ENCODE measurements at places on chromosomes 4 and X.
A peak's percentile ranks its signal among the peaks of the same experiment; 100 is the strongest.

DNA sequence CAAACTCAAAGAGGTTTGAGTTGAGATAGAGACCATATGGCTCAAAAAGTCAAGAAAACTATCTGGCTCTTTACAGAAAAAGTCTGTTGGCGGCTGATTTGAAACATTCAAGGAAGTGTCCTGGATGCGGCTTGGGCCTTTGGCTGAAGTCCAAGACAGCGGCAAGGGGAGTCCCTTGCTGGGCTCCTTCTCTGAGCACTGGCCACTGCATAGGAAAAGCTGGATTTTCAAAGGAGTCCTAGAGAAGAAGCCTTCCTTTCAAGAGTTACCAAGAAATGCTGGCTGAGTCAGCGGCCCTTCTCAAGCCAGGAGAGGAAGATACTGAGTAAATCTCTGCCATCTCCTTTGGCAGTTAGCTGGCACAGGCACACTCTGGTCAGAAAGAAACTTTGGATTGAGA is 12.1 kb downstream of the APLN start:
- DNase-seq: no peak

- DNase-seq: peak; percentile 14
Observed at GRCh38 chrX:45196701-45197100, 4.0 kb downstream of the DIPK2B start.

DNA sequence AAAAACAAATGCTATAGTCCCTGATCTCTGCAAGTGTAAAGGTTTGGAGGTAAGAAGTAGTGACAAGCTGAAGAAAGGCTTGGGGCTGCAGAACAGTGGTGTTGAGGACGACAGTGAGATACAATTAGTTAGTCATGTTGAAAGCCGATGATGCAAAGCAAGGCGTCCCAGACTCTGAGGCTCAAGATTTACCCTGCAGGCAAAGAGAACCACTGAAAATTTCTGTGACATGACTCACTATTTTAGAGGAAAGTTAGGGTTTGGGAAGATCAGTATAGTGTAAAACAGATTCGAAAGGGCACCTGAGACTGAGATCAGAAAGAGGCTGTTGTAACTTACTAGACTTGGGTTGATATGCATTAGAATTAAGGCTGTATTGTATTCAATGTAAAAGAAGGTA is 281.3 kb upstream of the FTHL17 start:
- DNase-seq: peak; percentile 81

DNA sequence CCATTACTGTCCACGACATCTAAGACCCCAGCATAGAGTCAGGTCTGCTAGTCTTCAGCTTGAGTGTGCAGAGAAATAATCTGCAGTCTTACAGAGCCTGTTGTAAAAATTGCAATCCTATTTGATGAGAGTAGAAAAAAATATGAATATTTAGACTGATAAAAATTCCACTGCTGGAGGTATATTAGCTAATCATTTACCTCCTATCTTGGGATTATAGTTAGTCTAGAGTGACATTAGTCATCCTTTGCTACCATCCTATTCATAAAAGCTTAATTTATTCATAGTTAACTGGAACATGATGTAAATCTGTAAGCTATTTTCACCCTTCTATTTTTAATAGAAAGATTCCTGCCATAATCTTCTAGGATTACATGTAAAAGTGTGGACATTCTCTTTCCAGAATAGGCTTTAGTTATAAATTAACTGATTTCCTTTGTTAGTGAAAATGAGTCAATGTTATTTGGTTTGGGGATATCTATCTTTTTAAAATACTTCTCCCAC is 26.7 kb downstream of the C4orf54 start:
- no peak for DNase-seq

- no peak for DNase-seq
Observed at GRCh38 chr4:184437565-184438265, 36.6 kb downstream of the IRF2 start.

- no peak for DNase-seq
Observed at GRCh38 chr4:86965019-86965976, 30.5 kb downstream of the AFF1 start.

DNA sequence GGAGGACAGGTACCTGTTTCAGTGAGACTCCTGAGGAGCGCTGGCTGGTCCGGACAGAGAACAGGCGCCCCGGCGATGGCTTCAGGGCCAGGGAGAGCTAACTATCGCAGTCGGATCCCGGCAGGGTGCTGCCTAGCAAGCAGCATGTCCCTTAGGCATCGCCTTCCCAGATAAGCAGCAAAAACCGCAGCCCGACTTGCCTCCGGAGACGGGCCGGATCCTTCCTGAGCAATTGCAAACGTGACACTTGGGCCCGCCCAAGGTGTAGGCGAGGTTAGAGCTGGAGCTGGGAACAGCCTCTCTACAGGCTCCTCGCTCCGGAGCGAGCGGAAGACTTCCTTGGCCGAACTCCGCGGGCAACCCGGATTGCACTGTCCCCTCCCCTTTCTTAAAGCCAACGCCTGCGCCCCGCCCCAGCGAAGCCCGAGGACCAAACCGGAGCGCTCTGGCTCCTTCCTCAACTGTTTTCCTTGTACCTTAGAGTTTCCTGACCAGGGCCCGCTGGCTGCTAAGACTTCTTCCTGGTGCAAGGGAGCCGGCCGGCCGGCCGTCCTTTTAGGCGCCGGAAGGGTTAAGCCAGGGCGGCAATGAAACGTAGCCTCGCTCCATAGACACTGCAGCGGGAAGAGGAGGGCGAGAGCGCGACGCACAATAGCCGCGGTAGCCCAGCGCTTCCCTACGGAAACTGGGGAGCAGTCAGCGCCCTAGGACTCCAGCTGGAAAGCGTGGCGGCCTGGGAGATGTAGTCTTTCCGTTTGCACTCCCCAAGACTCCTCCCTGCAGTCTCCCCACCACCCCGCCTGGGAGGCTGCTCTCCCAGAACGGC is at the start of gene OPHN1:
Gene OPHN1, minus strand, starts transcription at position 341 of the 826 bp plus-strand sequence. CDS start 475 bp downstream, outside the sequence.
- peak; percentile 80 for DNase-seq

DNA sequence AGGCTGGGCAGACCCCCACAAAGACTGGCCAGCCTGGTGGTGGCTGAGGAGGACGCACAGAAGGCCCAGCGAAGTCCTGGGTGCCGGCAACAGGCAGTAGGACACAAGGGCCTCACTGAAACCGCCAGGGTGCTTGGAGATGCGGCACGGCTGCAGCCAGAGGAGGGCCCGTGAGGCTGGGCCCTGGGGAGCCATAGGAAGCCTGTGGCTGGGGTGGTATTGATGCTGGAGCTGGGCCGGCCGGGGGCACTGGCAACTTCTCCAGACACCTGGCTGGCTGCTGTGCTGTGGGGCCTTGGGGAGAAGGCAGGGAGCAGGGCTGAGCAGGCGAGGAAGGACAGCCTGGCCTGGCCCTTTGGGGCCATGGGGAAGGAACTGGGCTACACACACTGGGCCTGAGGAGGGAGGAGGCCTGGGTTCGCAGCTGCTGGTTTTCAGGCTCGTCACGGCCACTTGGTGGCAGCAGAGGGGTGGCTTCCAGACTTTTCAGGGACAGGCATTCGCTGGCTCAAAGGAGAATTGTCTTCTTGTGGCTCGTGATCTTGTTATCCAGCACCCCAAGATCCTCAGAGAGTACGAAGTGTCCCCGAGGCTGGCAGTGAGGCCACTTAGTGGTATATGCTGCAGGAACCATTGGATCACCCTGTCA is 37.2 kb downstream of the ATP2B3 start:
- DNase-seq: peak; percentile 75

DNA sequence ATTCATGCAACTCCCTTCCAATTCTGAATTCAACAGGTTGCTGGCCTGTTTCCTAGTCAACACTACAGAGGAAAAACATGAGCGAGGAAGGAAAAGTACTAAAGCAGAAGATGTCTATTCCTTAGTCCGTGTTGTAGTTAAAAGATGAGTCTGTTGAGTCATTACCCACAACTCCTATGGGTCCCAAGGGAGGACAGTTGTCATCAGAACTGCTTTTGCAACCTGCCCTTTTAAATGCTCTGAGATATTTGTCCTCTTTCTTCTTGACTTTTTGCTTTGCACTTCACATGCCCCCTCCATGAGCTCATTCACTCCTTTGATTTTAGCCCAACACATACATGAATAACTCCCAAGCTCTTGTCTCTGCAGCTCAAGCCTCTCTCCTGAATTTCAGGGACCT is 119.2 kb downstream of the CORIN start:
- no peak for DNase-seq

GRCh38 chr4:3193531-3194203 is 55.3 kb upstream of the MSANTD1 start:
- DNase-seq: peak; percentile 48

- DNase-seq: no peak
Observed at GRCh38 chrX:21678048-21678612, 20.0 kb upstream of the KLHL34 start.

DNA sequence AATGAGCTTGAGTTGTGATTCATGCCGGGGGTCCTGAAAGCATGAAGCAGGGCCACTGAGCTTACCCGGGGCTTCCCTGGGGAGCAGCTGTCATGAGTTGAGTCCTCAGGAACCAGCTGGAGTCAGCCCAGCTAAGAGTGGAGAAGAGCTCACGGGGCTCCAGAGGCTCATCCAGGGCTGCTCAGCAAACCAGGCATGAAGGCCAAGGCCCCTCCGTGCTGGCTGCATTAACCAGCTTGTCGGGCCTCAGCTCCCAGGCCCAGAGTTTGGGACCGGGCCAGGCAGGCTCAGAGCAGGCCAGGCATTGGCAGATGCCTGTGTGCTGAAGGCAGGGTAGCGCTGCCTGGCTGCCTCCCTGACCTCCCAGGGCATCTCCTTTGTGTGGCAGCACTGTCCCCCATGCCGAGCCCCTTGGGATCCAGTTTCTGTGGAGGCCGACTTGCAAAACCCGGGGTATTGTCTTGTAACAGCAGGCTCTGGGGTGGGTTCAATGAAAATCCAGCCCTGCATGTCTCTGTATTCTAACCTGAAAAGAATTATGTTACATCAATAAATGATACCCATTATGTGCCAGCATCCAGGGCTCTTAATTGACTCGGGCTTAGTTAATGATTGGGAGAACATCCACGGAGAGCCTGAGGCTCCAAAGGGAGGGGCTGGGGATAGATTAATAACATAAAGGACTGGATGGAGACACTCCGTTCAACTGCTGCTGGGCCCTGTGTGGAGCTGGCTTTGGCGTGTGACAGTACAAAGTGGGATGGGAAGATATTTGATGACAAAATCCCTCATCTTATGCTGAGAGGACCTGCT is 68.0 kb upstream of the MSX1 start:
- peak; percentile 45 for DNase-seq

GRCh38 chr4:164701665-164702064 is 52.3 kb upstream of the SMIM31 start:
- DNase-seq: no peak

DNA sequence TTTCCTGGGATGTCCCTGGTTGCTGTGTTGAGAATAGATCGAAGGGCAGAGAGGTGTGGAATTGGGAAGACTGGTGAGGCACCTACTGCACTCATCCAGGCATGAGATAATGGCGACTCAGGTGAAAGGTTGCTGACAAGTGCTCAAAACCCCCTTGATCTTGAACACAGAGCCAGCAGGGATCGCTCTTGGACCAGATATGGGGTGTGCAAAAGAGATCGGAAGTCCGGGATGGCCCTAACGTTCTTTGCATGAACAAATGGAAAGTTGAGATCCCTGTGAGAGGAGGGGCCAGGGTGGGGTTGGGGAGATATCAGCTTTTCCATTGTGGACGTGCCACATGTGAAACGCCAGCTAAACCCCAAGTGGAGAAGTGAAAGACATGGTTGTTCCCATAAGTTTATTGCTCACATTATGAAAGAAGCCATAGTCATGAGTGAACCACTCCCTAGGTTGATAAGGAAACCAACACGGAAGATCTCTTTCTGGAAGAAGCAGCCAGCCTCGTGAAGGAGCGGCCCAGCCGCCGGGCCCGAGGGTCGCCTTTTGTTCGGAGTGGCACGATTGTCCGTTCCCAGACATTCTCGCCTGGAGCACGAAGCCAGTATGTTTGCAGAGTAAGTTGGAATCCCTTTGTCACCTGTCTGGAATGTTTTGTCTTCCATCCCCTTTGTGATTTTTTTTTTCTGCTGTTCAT is 22.6 kb upstream of the CLCN4 start:
- no peak for DNase-seq

DNA sequence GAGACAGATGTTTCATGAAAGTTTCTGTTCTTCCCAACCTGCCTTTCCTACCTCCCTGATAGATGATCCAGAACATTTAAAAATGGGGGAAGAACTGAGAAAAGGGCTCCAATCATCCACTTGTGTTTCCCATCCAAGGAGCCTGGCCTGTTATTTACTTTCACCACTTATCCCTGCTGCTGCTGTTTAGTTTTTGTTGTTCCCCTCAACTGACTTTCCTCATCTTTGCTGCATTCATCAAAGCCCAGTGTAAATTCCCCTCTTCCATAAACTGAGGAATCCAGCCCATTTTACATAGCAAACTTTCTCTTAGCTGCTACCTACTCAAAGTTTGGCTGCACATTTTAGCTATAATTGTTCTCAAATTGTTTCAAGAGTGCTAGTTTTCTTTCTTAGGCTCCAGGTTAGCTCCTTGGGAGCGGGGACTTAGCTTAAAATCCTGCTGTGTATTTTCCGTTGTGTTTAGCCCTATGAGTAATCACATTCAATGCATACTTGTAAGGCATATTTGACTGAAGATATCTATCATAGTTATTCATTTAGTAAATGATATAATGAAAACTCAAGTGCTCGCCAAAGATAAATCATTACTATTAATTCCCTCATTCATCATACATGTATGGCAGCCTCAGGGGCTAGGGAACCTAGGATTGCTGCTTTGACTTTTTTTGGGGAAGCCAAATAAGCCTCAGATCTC is 1.4 kb upstream of the PTPN13 start:
- DNase-seq: peak; percentile 39

DNA sequence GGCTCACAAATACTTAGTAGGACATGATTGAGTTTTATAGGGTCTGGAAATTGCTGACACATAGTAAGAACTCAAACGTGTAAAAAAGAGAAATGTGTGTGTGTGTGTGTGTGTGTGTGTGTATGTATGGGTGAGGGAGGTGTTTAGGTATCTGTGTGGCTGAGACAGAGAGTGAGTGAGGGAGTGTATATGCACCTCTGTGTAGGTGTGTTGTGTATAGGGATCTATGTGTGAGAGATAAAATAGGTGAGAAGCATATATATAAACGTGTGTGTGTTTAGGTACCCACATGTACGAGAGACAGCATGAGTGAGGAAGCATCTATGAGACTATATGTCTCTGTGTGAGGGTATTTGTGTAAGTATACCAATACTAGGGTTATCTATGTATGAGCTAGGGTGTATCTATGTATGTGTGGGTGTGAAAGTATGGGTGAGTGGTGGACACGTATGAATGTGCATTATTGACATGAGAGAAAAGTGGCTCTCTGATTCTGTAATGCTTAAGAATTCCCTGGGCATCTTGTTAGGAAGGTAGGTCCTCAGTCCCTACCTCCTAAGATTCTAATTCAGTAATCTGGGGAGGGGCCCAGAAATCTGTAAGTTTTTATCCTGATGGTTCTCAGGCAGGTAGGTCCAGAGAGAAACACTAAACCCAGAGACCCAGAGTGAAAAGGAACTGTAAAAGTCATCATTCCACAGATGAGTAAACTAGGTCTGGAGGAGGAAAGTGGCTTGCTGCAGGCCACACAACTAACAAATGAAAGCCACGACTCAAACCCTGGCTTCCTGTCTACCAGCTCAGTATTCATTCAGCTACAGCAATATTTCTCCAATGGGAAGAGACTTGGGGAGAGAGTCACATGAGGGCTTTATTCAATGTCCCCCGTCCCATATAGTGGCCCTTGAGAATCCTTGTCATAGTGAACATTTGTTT is 237.0 kb downstream of the IDS start:
- DNase-seq: no peak

- peak; percentile 8 for DNase-seq
Observed at GRCh38 chr4:56050625-56051024, 101.9 kb downstream of the CEP135 start.
